ENCODE measurements at places on chromosomes 5 and 9.

DNA sequence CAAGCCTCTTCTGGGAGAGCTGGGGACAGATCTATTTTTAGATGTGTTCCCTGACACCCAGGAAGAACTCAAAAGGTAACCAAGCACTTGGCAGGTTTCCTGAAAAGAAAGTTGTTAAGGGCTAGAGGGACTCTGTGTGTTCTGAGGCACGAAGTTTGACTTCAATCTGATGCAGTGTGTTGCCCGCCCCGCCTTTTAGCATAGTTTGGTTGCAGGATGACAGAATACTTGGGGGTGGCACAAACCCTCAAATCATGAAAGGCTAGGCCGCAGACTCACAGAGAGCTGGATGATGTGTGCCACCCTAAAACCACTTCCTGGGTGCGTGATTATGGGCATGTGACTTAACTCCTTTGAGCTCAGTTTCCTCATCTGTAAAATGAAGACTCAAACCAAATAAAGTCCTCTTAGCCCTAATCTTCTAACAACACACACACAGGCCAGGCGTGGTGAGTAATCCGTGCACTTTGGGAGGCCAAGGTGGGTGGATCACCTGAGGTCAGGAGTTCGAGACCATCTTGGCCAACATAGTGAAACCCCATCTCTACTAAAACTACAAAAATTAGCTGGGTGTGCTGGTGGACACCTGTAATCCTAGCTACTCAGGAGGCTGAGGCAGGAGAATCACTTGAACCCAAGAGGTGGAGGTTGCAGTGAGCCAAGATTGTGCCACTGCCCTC, 12.8 kb upstream of the NDFIP1 start:
- DNase-seq, result no peak

GRCh38 chr9:105216440-105217178, 27.8 kb upstream of the SLC44A1 start:
- no peak for DNase-seq

DNA sequence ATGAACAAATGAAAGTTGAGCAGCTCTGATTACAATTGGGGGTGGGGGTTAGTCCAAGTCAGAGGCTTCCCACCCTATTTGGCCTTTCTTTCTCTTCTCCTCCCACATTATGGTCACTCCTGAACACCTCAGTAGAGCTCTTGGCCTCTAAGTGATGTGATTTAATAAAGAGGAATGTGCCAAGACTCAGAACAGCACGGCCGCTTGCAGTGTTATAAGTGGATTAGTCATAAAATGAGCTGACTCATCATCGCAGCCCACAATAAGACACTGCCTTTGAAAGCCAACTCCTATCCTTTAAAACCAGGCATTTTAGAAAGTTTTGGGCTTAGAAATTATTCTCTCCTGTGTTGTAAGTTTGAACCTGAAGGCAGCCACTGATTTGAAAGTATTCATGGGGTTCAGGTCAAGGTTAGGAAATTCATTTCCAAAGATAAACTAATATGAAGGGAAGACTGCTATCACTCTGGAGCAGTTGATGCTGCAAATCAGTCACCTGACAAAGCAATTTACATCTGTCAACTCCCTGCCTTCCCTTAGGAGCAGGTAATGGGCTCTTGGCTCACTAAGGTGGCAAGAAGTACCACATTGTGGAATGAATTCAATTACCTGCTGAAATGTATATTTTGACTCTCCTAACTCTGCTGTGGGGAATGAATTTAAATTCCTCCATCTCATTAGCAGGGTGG, 283.6 kb upstream of the NMUR2 start:
- peak; percentile 36 for DNase-seq

DNA sequence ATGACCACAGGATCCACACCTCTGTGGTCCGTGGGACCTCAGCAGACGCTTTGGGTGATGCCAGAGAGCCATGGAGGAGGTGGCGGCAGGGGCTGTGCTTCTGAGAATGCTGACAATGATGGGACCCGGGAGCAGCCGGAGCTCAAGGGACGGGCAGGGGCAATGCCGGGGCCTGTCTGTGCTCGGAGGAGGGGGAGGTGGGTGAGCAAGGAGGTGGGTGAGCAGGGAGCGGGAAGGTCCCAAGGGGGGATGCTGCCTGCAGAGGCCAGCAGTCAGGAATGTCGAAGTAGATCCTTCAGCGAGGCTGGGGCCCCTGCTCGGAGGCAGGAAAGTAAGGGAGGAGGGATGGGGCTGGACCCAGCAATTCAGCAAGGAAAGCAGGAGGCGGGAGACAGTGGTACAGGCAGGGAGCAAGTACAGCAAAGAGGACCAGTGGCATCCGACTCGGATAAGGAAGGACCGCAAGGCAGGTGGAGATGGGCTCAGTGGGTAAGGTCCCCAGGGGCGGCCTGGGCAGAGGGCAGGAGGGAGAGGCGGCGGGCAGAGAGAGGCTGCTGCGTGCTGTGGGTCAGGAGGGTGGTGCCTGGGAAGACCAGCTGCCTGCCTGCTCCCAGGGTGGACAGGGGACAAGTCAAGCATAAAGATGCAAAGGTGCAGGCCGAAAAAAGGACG, 49.0 kb downstream of the ADAMTS2 start:
- DNase-seq, result no peak

- no peak for DNase-seq
These were observed 47.5 kb upstream of the UBAC1 start for GRCh38 chr9:136008693-136008997.

Measured in NCI-H2171 treated with DMSO at 0.1 percent for 48 hours (cell line).